ENCODE measurements at places on chromosomes 2 and 18.

DNA sequence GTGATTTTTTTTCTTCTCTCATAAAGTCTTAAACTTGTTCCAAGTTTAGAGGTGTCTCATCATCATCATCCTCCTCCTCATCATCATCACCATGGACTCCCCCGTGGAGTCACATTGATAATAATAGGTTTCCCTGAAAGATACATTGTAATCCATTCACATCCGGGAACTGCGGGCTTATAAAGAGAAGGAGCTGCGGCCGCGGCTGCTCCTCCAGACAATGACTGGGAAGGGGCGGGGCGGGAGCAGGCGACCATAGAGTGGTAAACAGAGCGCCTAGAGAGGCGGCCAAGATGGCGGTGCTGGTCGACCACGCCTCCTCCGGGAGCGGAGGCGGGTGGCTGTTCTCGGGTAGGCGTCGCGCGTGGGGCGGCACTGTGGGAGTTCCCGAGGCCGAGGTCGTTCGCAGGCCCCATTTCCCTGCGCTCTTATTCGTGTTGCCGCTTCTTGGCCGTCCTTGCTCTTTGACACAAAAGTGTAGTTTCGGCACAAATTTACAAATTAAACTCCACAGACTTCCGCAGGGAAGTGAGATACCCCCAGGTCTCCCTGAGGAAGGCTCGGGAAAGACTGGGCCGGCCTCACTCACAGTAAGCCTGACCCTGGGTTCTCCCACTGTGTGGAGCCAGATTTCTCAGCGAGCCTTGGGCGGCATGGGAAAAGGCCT is 1.8 kb upstream of the TCF4 start:
- peak; percentile 56 for DNase-seq

DNA sequence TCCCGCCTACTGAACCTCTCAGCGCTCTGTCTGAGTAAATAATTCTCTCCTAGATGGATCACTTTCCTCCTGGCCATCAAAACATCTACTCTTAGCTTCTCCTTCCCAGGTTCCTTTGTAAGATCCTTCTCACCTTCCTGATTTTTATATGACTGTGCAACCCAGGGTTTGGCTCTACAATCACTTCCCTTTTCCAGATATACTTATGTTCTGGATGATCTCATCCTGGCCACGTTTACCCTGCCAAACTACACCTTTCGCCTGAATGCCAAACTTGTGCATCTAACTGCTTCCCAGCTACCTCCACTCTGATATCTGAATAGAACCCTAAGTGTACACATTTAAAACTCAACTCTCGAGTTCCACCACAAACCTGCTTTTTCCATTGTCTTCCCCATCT is 290.5 kb upstream of the REV1 start:
- DNase-seq: no peak

- no peak for DNase-seq
Observed at GRCh38 chr2:39094717-39095363, 26.0 kb downstream of the SOS1 start.

DNA sequence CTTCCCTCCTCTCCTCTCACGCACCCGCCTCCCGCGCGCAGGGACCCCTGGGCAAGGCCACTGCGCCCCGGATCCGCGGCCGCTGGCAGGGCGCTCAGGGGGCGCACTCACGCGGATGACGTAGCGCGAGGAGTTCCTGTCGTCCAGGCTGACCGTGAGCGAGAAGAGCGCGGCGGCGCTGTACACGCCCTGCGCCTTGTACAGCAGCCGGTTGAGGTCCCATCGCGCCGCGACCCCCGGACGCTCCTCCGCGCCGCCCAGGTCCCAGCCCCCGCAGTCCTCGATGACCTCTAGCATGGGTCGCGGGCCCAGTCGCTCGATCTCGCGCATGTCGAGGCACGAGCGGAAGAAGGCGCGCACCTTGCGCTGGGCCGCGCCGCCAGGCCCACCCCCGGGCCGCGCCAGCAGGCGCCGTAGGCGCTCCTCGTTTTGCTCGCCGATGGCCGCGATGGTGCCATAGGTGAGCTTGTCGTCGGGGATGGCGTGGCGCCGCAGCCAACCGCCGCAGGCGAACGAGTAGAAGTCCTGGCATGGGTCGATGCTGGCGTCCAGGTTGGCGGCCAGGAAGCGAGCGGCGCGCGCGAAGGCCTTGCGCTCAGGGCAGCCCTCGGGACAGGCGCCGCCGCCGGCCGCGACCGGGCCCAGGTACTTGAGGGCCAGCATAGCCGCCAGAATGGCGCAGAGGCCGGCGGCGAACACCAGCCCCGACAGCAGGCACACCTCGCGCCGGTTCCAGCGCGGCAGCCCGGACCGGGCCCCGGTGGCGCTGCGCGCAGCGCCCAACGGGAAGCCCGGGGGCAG is 1.7 kb downstream of the ECEL1 start:
- no peak for DNase-seq

DNA sequence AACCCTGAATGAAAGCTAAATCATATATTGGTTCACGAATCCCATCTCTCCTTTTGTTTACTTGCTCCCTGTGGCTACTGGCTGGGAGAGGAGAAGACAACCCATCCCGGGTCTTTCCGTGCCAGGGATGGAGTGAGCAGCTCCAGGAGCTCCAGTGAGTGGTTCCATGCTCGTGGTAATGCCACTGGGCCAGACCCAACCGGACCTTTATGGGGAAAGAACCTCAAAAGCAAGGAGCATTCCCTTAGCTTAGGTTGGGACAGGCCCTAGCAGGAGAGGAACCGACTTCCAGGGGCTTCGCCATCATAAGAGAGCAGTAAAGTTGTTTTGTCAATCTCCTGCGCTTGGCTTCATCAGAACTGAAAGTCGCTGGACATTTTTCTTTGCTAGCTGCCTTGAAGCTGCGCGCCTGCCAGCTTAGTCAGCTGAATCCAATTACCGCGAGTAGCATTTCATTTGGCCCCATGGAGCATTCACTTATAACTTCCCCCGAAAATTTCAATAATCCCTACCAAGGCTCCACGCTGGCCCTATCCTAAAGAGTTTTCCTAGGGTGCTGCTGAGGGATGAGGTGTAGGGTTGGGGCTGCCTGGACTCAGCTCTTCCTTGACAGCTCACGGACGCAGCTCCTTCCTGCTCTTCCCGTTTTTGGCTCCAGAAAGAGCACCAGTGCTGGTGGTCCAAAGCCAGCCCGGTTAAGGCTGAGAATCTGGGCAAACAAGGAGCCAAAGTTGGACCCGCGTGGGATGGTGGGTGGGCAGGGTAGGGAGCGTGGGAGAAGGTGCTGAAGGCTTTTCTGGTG is 4.9 kb downstream of the HOXD3 start:
- DNase-seq: no peak

DNA sequence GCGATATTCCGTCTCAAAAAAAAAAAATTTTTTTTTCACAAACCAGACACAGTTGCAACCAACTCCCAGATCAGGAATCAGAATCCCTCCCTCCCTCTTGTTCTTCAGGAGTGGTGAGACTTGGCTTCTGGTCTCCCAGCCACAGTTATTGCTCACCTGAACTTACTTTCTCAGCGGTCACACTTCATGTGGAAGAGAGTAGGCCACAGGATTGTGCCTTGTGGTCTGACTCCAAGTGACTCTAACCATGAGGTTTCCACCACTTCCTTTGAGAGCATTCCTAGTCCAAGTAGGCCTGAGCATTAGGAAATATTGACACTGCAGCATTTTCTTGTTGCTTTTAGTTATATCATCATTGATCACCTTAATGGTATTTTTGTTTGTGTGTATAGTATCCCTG is 12.1 kb downstream of the FMNL2 start:
- no peak for DNase-seq

GRCh38 chr2:168378960-168379669 is 77.0 kb upstream of the CERS6 start:
- DNase-seq: no peak

- DNase-seq: no peak
Observed at GRCh38 chr18:45334191-45334590, 281.1 kb upstream of the SLC14A2 start.

DNA sequence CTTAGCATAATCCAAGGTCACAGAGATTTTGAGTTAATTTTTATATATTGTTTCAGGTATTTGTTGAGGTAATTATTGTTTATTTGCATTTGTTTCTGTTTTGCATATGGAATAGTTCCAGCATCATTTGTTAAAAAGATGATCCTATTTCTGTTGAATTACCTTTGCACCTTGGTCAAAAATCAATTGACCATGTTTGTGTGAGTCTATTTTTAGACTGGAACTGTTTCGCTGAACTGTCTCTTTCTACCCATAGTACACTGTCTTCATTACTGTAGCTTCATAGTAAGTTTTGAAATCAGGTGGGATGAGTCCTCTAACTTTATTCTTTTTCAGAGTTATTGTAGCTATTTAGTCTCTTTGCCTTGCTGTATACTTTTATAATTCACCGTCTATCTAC is 28.9 kb upstream of the RAMP1 start:
- DNase-seq: no peak

DNA sequence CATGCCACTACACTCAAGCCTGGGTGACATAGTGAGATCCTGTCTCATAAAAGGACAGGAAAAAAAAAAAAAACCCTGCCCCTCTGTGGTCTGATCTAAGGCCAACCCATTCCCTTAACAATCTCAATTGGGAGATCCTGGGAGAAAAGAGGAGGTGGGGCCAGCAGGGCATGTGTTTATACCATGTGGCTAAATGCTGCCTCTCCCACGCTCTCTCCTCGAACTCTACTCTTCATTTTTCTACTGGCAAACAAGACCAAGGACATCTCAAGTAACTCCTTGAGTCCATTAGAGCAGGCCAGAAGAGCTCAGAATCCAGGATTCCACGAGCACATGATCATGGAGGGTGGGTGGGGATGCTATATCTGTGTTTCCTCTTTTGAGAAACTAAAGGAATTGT is 16.7 kb upstream of the NEDD4L start:
- DNase-seq: no peak

- peak; percentile 54 for DNase-seq
Observed at GRCh38 chr2:100580367-100581276, 17.8 kb downstream of the PDCL3 start.

DNA sequence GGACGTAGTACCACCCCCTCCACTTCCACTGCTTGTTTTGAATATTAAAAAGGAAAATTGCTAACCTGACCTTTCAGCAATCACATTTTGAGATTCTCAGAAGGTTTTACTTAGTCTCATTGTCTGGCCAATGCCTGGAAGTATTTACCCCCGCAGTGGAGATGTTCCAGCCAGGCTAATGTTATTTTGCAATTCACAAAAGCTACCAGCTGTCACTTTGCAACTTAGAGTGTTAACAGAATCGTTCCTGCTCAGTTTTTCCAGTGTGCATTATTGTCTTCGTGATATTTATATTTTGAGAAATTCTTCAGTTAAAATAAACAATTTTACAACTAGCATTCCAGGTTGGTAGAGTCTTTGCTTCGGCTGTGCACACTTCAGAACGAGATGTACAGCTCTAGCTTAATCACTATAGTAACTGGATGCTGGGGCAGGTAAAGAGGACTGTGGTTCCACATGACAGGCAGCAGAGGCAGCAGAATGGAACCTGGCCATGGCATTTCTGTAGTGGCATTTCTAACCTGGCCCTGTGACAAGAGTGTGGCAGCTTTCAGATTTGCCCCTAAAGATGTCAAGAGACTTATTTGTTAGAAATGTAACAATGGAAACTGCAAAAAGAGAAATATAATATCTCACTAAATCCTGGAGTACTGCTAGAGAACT is 85.1 kb downstream of the DTNA start:
- DNase-seq: no peak

DNA sequence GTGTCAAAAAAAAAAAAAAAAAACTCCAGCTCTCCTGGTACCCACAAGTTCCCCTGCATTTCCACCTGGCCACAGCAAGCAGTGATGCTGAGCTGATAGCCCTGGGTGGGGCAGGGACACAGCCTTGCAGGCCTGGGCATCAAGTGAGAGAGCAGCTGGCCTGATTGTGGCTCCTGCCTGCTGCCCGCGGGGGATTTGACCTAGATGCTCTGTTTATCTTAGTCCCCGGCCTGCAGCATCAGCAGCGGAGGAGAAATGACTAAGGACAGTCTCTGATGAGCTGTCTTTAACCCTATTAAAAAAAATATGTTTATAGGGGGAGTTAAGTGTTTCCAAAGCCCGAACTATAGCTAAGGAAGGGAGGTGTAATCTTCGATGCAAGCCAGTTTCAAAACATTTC is 102.6 kb downstream of the MTCL1 start:
- no peak for DNase-seq

- DNase-seq: no peak
Observed at GRCh38 chr18:49630246-49630699, 68.4 kb downstream of the LIPG start.

GRCh38 chr2:165528691-165529090 is 59.2 kb downstream of the CSRNP3 start:
- DNase-seq: no peak

DNA sequence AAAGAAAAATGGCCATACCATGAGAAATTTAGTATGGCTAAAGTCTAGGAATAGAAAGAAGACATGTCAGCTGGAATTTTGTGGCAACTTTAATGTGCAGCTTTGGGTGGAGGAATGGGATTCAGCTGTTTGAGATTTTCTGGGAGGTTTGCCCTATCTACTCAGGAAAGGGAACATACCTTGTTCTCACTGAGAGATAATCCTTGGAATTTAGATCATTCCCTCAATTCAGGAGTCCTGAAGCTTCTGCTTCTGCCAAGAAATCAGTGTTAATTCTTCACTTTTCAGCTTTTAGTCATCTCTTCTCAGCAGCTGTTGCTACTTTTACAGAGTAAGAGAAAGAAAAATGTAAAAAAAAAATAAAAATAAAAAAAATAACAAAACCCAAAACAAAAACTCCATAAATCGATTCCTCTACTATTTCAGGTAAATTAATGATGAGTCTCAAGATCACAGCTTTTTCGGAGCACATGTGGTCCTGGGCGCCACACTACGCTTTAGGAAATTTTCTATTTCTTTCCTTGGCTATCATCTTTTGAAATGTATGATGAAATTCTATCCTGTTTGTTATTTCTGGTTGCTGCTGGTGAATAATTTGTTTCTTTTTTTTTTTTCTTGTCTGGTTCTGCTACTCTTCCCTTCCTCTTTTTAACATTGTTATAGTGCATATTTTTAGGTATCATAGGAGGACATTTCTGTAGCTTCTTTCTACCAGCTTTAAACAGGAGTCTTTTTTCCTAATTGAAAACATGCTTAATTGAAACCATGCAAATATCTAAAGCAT is 18.9 kb upstream of the BAZ2B start:
- DNase-seq: no peak

DNA sequence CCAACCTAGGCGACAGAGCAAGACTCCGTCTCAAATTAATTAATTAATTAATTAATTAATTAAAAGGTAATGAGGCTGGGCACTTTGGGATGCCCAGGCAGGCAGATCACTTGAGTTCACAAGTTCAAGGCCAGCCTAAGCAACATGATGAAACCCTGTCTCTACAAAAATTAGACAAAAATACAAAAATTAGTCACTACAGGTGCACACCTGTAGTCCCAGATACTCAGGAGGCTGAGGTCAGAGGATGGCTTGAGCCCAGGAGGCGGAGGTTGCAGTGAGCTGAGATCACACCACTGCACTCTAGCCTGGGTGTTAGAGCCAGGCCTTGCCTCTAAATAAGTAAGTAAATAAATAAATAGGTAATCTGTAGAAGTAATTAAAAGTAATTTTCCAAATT is 6.8 kb downstream of the SF3B1 start:
- DNase-seq: no peak

GRCh38 chr2:67612576-67613042 is 215.5 kb downstream of the ETAA1 start:
- no peak for DNase-seq

Measured in stimulated activated naive CD4-positive, alpha-beta T cell (primary cell).